ENCODE measurements at places on chromosomes 4 and X. TPM values are rescaled to one million over a fixed set of nuclear protein-coding genes. Genes with fewer than 3 reads are reported as not detected.

- no peak for DNase-seq
Observed at GRCh38 chr4:175035905-175036304, 117.7 kb downstream of the ADAM29 start.

DNA sequence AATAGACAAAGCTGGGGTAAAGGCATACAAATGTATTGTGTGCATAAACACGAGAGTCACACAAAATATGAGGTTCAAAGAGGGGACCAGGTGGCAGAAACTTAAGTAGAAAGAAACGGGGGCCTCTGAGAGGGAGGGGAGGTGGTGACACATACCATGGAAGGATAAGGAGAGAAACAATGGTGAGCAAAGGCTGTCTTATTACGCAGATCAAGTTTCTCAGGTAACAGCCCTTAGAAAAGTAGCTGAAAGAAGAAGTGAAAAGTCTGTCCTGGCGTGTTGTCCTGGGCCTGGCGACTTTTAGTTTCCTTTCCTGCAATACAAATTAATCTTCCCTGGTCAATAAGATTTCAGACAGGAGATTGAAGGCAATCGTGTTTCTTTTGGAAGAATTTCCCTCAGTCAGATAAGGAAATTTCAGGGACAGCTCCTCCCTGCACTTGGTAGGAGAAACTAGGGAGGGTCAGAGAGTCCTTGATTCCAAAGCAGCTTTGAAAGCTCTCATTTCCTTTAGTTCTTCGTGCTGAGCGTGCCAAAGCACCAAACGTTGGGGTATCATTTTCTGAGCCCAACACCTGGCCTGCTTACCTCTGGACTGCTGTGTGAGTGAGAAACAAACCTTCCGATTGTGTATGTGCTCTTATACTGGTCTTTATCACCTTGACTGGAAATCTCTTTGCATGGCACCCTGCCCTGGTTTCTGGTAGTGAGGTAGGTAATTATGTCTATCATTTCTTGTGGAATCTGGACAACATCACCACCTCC, 676.7 kb upstream of the LCORL start:
- DNase-seq = no peak

DNA sequence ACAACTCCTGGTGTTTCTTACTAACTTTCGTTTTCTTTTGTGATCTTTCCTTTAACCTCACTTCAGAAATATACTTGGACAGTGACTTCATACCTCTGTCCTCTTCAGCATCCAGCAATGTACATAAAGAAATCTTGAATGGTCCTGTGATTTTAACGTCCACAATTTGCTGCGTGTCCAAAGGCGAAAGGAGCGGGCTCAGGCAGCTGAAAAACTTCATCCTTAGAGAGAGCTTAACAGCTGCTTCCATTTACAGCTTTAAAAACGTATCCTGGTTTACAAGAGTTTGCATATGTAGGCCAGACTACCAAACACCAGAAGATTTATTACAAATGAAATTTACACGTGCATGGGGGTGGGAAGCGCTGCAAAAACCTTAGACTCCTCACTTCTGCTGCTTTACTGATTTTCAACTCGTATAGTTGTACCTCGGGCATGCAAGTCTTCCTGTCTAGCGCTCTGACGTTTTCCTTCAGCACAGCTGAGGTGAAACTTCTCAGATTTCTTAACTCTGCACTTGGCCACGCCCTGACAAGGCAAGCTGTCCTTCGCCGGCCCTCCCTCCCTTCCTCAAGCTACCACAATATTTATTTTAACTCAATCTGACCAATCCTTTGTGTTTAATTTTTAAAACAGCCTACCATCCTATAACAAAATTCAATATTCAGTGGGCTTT, 406.4 kb downstream of the FAM47A start:
- peak; percentile 35 for DNase-seq

DNA sequence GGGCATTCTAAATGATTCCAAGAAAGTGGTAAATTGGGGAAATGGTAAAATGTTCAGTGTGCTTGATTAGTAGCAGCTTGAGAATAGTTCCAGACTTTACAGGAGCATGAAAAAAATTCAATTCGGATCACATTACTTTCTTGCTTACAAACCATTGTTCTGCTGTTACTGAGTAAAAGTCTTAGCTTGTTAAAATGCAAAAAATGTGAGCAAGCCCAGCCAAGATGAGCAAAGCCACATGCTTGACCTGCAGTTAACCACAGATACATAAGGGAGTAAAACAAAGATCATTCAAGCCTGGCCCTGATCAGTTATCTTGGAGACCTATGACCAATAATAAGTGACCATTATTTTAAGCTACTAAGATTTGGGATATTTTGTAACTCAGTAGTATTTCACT, 562.9 kb upstream of the MAGEB2 start:
- no peak for DNase-seq

Gene PNMA5
- not detected for total RNA-seq

Gene MAGEC1
- total RNA-seq = not detected

- DNase-seq = no peak
Observed at GRCh38 chr4:107640197-107640596, 79.8 kb downstream of the PAPSS1 start.
